ENCODE measurements at places on chromosomes 7 and 10.

- no peak for DNase-seq
Measured at GRCh38 chr10:45058580-45058979, 57.9 kb downstream of the ZNF22 start.

DNA sequence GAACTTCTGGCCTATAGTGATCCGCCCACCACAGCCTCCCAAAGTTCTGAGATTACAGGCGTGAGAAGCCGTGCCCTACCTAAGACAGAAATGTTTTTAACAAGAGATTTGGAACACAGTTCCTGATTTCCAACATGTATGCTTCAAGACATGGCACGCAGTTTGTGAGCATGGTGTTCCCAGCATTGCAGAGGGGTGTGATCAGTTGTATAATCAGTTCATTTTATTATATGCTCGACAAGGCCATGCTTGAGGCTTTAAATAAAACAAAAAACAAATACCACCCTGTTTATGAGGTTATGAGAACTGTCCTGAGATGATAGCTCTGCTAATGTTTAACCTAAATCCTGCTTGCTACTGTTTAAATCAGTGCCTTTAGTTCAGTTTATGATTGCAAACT, 60.2 kb downstream of the TASOR2 start:
- DNase-seq, result no peak

DNA sequence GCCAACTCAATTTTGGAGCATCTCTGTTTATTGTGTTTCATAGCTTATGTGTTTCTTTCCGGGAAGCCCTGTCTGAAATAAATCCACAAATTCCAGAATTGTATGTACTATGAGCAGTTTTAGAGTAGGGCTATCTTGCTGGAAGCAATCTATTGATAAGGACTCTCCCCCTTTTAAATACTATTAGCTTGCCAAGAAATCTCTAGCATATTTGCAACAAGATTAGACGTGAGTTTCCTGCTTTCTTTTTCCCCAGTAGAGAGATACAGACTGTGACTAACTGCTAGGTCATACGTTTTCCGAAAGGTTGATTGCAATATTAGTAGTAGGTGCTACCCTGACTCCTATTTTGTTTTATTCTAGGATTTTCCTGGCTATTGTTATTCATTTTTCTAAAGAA, 277.0 kb downstream of the MALRD1 start:
- no peak for DNase-seq

- DNase-seq, result no peak
Measured at GRCh38 chr7:102830197-102830596, 81.4 kb downstream of the FAM185A start.

GRCh38 chr7:71780282-71780681, 631.9 kb downstream of the CALN1 start:
- DNase-seq, result no peak

- DNase-seq, result peak; percentile 60
Measured at GRCh38 chr7:38368191-38368605, 94.8 kb upstream of the TARP start.

DNA sequence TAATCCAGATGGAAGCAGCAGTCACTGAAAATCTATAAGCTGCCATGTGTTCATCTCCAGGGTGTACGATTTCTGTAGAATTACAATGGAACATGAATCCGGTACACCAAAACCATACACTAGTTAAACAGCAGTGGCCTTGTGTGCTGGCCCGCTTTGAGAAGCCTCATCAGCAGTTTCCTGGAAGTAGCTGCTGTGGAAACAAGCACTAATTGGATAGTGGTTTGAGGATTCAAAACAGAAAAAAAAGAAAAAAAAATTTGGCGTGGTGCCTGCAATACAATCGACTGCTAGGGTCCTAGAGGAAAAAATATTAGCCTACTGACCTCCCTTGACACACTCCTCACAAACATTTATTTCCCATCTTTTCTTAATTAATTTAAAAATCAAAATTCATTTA, 545.9 kb downstream of the SORCS1 start:
- no peak for DNase-seq

GRCh38 chr10:28403090-28403489, 100.2 kb upstream of the MPP7 start:
- DNase-seq, result no peak

- no peak for DNase-seq
Measured at GRCh38 chr10:60456053-60456452, 66.4 kb upstream of the ANK3 start.

DNA sequence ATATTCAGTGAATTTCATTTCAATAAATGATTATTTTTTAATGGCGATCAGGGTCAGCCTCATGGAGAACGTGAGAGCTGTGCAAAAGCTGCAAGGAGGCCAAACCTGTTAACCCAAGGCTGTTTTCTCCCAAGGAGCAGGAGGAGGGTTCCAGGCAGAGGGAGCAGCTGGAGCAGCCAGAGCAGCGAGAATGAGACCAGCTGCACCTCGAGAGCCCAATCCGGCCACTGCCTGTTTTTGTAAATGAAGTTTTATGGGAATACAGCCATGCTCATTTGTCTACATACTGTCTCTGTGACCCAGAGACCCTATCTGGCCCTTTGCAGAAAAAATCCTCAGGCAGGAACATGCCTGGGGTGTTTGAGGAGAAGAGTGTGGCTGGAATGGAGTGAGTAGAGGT, 104.9 kb downstream of the GRK5 start:
- no peak for DNase-seq

DNA sequence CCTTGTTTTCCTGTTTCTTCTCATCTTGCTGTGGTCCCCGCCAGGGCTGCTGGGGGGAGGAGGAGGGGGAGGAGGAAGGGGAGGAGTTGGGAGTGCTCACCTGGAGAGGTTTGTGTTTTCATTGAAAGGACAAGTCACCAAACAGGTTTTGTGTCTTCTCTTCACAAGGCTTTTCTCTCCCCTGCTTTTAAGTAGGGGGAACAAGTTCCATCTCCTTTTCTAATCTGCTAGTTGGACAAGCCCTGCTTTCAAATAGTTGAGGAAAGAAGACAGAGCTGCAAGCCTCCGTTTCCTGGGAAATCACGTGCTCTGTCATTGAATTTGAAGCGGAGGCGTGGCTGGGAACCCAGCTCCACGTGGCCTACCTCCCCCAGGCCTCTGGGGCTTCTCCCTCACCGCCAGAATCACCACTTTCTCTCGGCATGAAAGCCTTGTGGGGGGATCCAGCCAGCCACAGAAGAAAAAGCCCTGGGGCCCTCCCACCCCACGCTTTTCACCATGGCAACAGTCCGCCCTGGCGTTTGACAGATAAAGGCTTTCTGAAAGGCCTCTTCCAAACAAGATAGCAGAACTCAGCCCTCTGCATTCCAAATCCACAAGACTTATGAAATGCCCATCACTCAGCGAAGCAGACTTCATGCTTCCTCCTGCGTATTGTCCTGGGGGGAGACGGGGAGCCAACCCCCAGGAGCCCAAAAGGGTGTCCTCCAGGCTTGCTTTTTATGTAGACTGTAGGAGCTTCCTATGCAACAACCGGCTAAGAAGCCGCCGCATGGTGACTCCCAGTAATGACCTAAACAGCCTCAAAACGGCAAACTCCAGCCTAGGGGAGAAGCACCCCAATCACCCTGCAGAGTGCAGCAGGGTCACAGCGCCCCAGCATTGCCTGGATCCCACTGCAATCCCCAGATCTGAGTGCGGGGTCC, 51.7 kb downstream of the PROSER2 start:
- peak; percentile 69 for DNase-seq

Measured in renal cortical epithelial cell (primary cell).